ENCODE measurements at places on chromosomes 2 and 18.
A peak's percentile ranks its signal among the peaks of the same experiment; 100 is the strongest.

DNA sequence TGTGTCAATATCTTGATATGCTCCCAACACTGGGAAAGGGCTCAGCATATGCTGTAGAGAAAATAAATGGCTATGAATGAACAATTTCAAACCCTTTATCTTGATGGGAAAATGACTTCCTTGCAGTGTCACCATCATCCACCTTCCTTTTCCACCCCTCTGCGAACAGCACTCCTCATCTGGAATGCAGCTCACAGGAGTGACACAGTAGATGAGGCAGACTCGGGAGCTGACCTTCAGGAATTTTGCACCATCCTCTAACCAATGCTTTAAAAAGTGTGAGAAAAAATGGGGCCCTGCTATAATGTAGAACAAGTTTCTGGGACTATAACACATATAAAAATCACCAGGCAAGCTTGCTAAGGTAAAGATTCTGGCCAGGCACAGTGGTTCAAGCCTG lies 41.3 kb upstream of the YPEL5 start:
- DNase-seq = no peak

DNA sequence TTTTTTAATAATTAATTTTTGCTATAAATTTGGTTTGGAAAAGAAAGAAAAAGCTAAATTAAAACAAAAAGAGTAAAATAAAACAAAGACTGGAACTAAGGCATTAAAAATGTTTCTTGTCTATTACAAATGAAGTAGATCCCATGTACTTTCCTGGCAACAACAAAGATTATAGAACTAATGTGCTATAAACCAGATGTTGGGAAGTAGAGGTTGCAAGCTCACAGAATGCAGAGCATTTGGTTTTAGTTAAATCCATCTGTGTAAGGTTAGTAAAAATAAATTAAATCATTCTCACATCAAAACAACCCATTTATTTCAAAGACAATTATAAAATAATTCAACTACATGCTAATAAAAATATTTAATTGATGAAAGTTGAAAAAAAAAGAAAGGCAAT lies 157.2 kb upstream of the ZC3H15 start:
- no peak for DNase-seq

DNA sequence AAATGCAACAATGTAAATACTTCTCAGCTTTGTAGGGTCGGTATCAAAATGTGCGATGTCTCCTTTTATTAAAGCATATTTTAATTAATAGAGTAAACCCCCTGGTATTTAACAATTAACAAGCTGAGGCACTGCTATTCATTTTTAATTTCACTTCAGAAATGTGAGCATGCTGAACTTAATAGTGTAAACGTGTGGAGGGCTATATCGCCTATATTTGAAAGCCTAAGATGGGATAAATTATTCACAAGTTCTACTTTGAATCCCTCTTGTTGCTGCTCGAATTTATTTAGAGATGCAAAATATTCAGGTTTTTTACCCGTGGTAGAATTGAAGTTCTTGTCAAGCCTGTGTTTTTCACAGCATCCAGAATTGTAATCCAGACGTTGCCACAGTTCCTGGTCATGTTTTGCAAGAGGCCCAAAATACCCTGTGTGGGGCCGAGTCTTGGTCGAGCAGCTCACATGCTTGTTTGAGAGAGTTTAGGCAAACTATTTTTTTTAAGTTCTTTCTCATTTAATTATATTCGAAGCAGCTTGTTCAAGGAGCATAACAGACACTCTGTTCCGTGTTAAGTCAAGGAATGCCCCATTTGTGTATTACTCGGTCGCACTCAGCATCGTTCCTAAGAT lies 2.5 kb downstream of the SALL3 start:
- DNase-seq = no peak

- no peak for DNase-seq
These were observed 298.6 kb downstream of the SUCLG1 start for GRCh38 chr2:84160453-84160852.

- DNase-seq = no peak
These were observed 799.7 kb upstream of the ACVR2A start for GRCh38 chr2:147045113-147045512.

- no peak for DNase-seq
These were observed 51.2 kb downstream of the MTERF4 start for GRCh38 chr2:241050624-241051577.

DNA sequence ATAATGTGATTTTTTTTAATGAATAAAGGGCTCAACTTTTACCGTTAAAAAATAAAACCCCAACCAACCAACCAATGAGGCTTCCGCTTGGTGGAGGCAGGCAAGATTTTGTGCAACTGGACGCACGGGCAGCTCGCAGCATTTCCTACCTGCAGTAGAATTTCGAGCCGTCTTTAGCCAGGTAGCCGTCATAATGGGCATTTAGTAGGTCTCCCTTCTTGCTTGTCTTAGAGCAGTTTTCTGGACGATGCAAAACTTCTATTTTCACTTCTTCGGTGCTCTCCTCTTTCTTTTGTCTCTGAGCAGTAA lies 316 bp downstream of the FKBP7 start:
- DNase-seq = no peak

- DNase-seq = no peak
These were observed 4.8 kb upstream of the IMPA2 start for GRCh38 chr18:11976315-11977152.

- DNase-seq = peak; percentile 13
These were observed 106.0 kb downstream of the UBR3 start for GRCh38 chr2:169933124-169933711.

- no peak for DNase-seq
These were observed 49.1 kb downstream of the ADI1 start for GRCh38 chr2:3470166-3470651.

DNA sequence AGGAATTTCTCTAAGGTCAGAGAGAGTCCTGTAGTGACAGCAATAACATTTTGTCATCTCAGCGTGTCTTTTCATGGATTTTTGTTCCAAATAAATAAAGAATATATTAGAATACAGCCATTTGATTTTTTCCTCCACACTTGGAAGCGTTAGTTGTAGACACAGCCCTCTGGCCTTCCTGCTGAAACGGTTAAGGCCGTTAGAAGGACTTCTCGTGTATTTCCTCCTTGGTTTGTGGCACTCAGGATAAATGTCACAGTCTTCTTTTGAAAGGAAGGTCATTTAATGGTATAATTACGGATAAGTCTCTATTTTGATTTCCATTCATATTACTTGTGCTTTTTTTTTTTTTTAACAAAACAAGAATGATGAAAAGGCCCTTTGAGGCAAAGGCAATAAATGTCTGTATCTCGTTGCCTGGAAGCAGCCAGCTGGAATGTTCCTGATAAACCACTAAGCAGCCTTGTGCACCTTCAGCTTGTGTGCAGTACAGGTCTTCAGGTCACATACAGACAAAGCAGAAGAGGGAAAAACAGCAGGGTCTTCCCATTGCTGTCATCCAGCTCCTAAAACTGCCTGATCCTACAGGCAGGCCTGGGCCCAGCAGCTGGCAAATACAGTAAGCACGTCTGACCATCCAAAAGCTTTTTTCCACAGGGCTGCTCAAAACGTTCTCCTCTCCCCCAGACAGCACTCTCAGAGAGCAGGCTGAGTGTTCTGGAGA lies 14.4 kb downstream of the EFR3B start:
- no peak for DNase-seq

DNA sequence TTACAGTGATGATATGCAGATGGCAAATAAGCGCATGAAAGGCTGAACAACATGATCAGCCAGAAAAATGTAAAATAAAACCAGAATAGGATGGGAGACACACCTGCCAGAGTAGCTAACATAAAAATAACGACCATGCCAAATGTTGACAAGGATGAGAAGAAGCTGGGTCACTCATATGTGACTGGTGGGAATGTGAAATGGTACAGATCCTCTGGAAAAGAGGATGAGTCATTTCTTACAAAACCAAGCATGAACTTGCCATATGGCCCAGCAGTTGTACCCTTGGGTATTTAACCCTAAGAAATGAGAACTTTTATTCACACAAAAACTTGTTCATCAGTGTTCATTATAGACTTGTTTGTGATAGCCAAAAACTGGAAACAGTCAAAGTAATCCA lies 143.8 kb downstream of the SH3BP4 start:
- no peak for DNase-seq

DNA sequence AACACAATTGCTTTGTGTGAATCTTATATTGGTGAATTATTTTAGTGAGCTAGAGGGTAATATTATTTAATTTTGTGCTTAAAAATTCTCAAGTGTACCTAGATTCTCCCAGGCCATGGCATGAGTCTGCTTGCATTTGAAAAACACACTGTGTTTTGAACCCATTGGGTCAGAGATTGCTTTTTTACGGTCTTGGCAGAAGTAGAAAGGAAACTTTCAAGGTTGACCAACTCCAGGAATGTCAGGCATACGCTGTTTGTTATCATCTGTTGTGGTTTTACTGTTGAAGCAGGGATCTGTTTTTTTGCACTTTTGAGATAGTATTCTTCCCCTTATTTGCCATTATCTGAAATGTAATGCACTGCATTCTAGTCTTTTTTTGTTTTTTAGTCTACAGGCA lies 377.4 kb downstream of the RPRM start:
- no peak for DNase-seq

GRCh38 chr2:16693854-16694253 lies 28.2 kb upstream of the CYRIA start:
- no peak for DNase-seq

DNA sequence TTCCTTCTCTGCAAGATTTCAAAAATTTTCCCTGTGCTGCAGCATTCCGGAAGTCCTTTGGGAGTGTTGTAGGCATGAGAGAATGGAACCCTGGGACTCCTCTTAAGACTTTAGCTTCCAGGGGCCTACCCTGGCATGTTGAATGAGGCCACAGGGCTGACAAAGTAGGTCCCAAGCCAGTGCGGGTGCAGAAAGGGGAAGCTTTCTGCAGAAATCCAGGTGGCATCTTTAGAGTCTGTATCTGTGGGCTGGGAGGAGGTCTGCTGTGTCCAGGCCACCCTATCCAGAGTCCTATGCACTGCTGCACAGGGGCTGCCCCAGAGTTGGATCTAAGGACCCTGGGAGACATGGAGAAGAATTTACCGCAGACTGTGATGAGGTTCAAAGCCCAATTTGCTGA lies 1.9 kb upstream of the SIX2 start:
- DNase-seq = no peak

DNA sequence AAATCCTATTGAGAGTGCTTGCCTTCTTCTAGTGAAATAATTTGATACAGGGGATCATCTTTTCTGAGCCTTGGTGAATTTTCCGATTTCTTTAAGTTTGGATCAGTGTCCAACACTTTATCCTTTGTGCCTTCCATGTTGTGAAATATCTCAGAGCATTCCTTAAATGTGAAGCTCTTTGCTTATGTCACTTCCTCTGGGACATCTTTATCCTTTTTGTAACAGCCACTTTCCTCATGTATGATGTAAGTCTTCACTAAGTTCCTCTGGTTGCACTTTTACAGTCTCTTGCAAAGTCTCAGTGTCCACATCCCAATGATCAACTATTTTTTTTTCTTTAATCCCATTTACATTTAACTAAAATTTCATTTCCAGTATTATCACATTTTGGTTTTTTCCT lies 254.2 kb downstream of the EN1 start:
- no peak for DNase-seq

Data from HL-60 (cell line).